ENCODE measurements at places on chromosomes 5 and 9.

- DNase-seq: no peak
These were observed 3.6 kb downstream of the PTRH1 start for GRCh38 chr9:127711831-127712274.

- no peak for DNase-seq
These were observed 103.9 kb upstream of the TAF11L2 start for GRCh38 chr5:17394086-17394485.

DNA sequence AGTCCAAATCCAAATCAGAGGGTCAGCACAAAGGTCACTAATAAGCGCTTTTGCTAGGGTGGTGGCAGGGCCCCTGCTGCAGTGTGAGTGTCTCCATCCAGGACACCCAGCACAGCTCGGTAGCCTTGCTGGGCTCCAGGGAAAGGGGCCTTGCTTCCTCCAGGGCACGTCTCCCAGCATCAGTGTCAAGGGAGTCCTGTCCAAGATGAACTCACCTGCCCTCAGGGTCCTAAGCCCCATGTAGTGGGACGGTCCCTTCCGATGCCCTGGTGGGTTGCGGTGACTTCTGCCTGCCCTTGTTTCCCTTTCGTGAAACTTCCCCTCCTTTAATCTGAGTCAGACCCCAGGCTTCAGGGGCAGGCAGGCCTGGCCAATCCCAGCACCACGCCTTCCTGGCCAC is 101.7 kb downstream of the ZNF354C start:
- DNase-seq: no peak

GRCh38 chr5:103561685-103562452 is 720 bp downstream of the NUDT12 start:
- DNase-seq: no peak

DNA sequence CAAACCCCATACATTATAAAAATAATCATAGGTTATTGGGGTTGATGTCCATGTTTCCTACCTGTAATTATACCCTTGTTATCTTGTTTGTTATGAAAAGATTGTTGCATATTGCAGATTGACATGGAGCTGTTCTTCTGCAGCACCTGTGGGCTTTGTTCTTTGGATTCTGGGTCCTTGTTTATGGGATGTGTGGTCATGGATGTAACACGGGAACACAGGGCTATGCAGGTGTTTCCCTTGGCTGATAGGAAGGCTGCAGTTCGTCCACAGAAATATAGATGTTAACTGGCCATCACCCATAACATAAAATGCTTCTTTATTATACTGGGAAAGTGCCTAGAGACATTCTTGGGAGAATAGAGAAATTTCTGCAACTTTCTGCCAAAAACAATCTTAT is 77.9 kb downstream of the FBXL7 start:
- no peak for DNase-seq

GRCh38 chr5:51208296-51208695 is 175.0 kb upstream of the ISL1 start:
- DNase-seq: no peak

- DNase-seq: no peak
These were observed 56.2 kb downstream of the DENND4C start for GRCh38 chr9:19286634-19287188.

DNA sequence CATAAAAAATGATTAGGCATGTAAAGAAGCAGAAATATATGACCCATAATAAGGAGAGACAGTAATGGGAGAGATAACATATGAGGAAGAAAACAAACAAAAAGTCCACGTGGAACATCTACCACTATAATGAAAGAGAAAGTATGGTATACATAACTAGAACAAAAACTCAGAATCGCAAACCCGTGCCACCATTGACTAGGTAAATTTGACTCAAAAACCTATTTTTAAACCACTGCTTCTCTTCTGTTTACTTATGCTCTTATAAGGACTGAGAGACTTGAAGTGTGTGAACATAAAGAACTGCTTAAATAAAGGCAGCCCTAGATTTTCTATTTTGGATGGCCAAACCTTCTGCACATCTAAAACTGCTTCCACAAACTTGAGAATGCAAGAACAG is 330.7 kb downstream of the CAAP1 start:
- no peak for DNase-seq

- DNase-seq: peak; percentile 96
These were observed 15.0 kb downstream of the GLIPR2 start for GRCh38 chr9:36151316-36152210.

DNA sequence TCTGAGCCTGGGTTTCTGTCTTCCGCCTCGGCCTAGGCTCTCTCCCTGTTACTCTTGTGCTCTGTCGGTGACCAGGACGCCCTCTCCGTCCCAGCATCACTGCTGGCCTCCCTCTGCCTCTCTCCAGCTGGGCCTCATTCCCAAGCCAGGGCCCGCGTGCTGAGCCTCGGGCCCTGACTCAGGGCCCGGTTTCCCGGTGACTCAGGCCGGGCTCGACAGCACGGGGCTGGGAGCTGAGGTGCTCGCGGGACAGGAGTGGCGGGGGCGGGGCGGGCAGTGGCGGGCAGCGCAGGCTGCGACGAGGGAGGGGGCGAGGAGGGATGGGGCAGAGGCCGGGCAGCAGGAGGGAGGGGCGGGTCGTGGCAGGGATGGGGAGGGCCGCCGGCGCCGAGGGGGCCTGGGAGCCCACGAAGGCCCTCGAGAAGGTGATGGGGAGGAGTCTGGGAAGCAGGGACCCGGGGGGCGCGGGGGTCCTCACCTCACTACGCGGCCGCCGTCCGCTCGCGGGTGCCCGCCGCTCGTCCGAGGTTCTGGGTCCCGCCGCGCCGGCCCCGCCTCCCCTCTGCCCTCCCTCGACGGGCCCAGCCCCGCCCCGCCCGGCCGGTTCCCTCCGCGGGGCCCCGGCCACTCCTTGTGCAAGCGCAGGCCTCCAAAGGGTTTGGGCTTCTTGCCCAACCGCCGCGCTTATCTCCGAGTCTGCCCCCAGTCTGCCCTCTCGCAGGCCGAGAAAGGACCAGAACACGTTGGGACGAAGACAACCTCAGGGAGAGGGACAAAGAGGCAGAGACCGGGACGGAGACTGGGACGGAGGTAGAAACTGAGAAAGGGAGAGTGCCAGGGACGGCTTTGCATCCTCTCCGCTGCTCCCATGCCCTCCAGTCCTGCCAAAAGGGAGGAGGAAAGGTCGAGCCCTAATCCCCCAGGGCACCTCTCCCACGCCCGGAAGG is at the start of gene ARAP3:
ARAP3 (minus strand) TSS at position 536 of the 947 bp plus-strand sequence. CDS start 1,744 bp downstream, outside the sequence.
- no peak for DNase-seq

DNA sequence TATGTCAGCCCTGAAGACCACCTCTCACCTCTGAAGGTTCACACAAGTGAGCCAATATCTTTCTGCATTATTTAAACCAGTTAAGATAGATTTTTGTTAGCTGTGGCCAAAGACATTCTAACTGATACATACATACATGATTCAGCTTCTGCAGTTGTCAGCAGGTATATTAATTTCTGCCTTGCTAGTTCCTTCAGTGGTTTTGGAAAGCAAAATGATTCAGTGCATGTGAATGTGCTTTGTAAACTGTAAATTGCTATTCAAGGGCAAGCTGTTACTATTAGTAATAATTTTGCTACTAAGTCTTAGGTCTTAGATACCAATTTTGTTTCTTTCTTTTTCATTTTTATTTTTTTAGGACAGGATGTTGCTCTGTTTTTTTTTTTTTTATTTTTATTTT is 89.2 kb upstream of the ERBIN start:
- DNase-seq: no peak

GRCh38 chr5:177130211-177131018 is 3.2 kb upstream of the NSD1 start:
- no peak for DNase-seq

- no peak for DNase-seq
These were observed 73.8 kb upstream of the CPLX2 start for GRCh38 chr5:175797521-175798038.

DNA sequence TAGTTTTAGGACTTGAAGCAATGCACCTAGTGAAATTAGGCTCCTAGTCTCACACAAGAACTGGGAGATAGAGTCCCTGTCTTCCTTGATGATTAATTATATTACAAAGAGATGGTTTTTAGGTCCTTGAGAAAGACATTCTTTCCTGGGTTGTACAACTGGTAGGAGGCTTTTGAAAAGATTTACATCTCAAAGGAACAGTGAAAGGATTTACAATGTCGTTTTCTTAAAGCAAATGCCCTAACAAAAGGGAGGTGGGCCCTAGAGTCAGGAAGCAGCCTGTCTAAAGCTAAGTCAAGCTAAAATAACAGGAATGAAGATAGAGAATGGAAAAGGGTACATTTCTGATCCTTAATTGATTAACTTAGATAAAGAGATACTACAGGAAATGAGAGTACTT is 102.2 kb upstream of the IL7R start:
- no peak for DNase-seq

All from Jurkat, Clone E6-1 (cell line).